ENCODE measurements at places on chromosomes 1 and 21. TPM values are rescaled to one million over a fixed set of nuclear protein-coding genes. Genes with fewer than 3 reads are reported as not detected.

PPP1R12B gene
- total RNA-seq: 30.4 TPM

SH2D2A gene
- 129 TPM for total RNA-seq

DNA sequence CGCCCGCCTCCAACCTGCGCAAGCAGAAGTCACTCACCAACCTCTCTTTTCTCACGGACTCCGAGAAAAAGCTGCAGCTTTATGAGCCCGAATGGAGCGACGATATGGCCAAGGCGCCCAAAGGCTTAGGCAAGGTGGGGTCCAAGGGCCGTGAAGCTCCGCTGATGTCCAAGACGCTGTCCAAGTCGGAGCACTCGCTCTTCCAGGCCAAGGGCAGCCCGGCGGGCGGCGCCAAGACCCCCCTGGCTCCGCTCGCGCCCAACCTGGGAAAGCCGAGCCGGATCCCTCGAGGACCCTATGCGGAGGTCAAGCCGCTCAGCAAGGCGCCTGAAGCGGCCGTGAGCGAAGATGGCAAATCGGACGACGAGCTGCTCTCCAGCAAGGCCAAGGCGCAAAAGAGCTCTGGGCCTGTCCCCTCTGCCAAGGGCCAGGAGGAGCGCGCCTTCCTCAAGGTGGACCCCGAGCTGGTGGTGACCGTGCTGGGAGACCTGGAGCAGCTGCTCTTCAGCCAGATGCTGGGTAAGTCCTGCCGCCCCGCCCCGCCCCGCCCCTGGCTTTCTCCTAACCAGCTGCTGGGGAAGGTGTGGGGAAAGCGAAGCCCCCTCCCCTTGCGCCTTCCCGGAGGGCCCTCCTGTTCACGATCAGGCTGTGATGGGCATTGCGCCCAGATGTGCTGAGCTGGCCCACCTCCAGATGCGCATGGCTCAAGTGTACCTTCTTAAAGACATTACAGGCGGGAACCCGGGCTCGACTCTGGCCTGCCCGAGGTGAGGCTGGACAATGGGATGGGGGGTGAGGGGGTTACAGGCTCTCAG is 110.2 kb downstream of the NAV1 start:
- H3K4me1 ChIP-seq: peaks cover 7% of the 10 kb centered on the region
- peak overlapping the region; percentile 49 for H3K4me3 ChIP-seq
- no peak overlapping the region for H3K27ac ChIP-seq

GNG4 gene
- not detected for total RNA-seq

GRCh38 chr1:119531606-119532323 is 24.8 kb downstream of the HSD3B1 start:
- H3K4me1 ChIP-seq: no peaks in the 10 kb centered on the region
- DNase-seq: no peak
- H3K36me3 ChIP-seq: no peaks in the 10 kb centered on the region
- no peak overlapping the region for H3K4me3 ChIP-seq

GRCh38 chr1:40939320-40940059 is 40.0 kb upstream of the CTPS1 start:
- H3K27ac ChIP-seq: no peak overlapping the region
- no peak for DNase-seq
- no peaks in the 10 kb centered on the region for H3K4me1 ChIP-seq

RCC1 gene
- total RNA-seq: 10.7 TPM

UBL4B gene
- total RNA-seq: not detected

- no peak overlapping the region for H3K27ac ChIP-seq
- no peaks in the 10 kb centered on the region for H3K4me1 ChIP-seq
- DNase-seq: no peak
Observed at GRCh38 chr1:93800856-93801255, 78.2 kb downstream of the DNTTIP2 start.

BATF3 gene
- total RNA-seq: 0.34 TPM

DNA sequence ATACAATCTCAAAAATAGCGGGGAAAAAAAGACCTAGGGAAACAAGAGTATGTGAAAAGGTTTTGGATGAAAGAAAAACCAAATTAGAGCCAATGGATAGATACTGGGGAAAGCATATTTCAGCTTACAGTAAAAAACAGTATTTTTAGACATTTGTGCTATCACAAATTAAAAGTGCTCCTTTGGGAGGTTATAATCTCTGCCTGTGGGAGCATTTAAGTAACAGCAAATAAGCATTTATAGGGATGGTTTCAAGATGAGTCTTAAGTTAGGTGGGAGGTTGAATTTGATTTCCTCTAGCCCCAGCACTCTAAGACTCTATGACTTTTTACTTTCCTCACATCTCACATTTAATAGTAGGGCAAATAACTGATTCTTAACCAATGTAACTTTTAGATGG is 79.6 kb upstream of the SLFNL1 start:
- H3K4me3 ChIP-seq: no peak overlapping the region
- no peak overlapping the region for H3K27ac ChIP-seq
- no peaks in the 10 kb centered on the region for H3K27me3 ChIP-seq
- no peak for DNase-seq
- peaks cover 5% of the 10 kb centered on the region for H3K36me3 ChIP-seq
- H3K4me1 ChIP-seq: peaks cover 6% of the 10 kb centered on the region

PLEKHA6 gene
- 0.47 TPM for total RNA-seq

HORMAD1 gene
- not detected for total RNA-seq

GRCh38 chr1:25107643-25108010 is 124.7 kb downstream of the SYF2 start:
- H3K27me3 ChIP-seq: peaks cover 11% of the 10 kb centered on the region
- peaks cover 9% of the 10 kb centered on the region for H3K4me1 ChIP-seq
- no peaks in the 10 kb centered on the region for H3K36me3 ChIP-seq

DNA sequence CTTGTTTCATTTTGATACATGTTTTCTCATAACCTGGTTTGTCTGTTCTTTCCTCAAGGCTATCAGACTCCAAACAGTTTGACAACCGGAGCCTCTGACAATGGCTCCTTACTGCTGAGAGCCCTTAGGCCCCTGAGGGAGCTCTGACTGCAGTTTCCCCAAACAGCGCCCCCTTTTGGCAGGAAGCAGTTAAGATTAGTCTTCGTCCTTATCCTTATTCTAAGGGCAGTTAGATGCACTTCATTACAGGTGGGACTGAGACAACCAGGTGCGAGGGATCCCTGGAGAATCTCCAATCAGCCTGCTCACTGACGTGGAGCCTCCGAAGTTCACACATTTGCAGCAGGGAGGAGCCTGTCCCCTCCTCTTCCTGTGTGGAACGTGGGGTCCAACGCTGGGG is 393.1 kb downstream of the BRINP3 start:
- no peaks in the 10 kb centered on the region for H3K36me3 ChIP-seq
- no peaks in the 10 kb centered on the region for H3K4me1 ChIP-seq
- no peak overlapping the region for H3K27ac ChIP-seq
- DNase-seq: no peak

DNA sequence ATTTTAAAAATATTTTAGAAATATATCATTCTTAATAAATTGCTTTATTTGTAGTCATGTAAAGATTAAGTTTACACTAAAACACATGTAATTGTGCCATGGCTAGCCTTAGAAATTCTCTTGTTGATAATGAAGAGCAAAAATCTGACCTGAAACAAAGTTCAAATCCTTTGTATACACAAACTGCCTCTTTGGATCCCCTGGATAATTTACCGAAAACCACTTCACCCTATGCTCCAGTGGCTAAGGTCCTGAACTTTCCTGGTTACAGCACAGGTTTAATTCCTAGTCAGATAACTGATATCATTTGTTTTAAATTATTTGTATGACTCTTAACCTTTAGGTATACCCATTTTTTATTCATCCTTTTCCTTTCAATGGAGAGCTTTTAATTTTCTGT is 1093.2 kb upstream of the ADGRL4 start:
- H3K27me3 ChIP-seq: no peaks in the 10 kb centered on the region
- no peak overlapping the region for H3K4me3 ChIP-seq
- DNase-seq: no peak
- no peak overlapping the region for H3K27ac ChIP-seq

SH2D1B gene
- total RNA-seq: 0.13 TPM

- peaks cover 3% of the 10 kb centered on the region for H3K27me3 ChIP-seq
- no peak overlapping the region for H3K4me3 ChIP-seq
- H3K27ac ChIP-seq: no peak overlapping the region
- no peak for DNase-seq
Observed at GRCh38 chr21:46082963-46083790, 14.7 kb upstream of the COL6A2 start.

DNA sequence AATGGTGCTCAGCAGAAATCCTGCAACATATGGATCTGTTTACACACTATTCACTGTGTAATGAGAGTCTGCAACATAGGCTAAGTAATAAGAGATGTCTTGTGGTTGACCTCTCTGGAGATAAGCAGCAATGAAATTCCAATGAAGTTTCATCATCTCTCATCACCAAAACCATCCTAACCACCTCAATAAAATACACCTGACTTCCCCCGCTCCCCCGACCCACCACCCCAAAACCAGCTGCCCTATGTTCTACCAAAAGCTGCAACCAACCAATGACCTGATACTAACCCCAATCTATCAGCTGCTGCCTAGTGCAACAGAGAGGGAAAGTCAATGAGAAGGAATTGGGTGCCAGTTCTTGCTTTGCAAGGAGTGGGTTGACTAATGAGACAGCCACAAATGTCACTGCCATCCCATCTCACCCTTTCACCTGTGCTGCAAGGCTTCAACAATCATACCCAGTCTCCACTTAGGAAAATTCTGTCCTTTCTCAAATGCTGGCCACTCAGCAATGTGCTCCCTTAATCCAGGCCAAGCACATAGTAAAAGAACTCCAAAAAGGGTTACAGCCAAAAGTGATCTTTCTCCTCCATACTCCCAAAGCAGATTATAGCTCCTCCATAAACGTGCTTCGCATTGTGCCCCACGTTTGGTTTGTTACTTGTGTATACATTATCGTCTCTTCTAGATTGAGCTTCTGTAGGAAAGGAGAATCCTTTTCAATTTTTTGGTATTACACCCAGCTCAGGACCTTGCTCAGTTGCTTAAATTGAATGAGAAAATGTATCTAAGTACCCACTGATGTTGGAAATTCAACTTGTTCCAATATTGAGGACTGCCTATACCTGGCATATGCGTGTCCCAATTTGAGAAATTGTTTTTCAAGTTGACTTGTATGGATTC is 29.0 kb downstream of the MRPL39 start:
- peak overlapping the region; percentile 2 for H3K4me3 ChIP-seq
- peak overlapping the region; percentile 95 for H3K27ac ChIP-seq
- no peaks in the 10 kb centered on the region for H3K36me3 ChIP-seq
- DNase-seq: no peak

DNA sequence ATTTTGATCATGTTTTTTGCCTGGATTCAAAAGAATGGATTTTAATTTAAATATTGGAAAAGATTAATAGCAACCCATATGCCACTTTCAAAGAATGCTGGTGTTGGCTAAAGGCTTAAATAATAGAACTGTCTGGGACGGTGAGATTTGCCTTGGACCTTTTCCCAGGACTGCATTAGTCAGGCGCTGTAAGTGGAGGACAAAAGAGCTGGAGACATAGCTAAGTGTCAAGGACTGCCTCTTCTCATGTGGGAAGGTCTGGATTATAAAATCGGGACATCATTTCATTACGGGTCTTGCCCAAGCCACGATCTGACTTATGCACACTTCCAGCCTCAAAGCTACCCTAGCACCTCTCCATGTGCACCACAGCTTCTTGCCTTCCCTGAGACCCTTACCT is 458.5 kb upstream of the DEPDC1 start:
- no peak overlapping the region for H3K27ac ChIP-seq
- DNase-seq: no peak
- no peaks in the 10 kb centered on the region for H3K27me3 ChIP-seq

DNA sequence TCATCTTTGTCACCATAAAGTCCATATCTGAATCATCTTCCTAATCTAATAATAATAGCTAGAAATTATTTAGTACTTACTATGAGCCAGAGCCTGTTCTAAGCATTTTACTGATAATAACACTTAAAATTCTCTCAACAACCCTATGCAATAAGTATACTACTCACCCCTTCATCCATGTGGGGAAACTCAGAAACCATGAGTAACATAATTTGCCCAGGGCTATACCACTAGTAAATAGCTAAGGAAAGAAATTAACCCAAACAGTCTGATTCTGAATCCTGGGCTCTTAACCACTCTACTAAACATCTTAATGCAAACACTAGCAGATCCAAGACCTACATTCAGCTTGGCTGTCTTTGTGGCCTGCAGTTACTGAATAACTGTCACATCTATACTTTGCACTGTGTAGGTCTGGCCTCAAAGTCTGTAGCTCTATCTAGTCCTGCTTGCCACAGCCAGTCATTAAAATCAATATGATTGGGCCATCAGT is 394.8 kb upstream of the ESRRG start:
- no peaks in the 10 kb centered on the region for H3K36me3 ChIP-seq
- H3K27me3 ChIP-seq: no peaks in the 10 kb centered on the region
- no peak overlapping the region for H3K4me3 ChIP-seq

DNA sequence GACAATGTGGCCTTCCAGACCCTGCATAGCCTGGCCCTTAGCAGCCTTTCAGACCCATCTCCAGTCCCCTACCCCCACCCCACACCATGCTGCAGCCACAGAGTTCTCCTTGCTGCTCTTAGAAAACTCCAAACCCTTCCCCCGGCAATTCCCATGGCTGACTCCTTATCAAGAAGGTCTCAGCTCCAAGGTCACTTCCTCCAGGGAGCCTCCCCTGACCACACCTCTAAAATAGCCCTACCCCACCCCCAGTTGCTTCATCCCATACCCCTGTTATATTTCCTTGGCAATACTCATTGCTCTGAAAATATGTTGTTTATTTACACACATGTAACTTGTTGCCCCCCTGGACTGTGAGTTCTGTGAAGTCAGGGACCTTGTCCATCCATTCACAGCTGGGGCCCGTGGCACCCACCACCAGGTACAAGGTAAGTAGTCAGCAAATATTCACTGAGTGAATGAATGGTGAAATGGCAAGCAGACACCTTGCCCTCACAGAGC is 4.3 kb upstream of the ADGRB2 start:
- H3K27ac ChIP-seq: no peak overlapping the region
- no peak overlapping the region for H3K4me3 ChIP-seq
- DNase-seq: no peak
- peaks cover 2% of the 10 kb centered on the region for H3K36me3 ChIP-seq
- peaks cover 33% of the 10 kb centered on the region for H3K4me1 ChIP-seq
- H3K27me3 ChIP-seq: peaks cover 12% of the 10 kb centered on the region

GRCh38 chr1:24584171-24584647 is 28.3 kb downstream of the NCMAP start:
- H3K4me3 ChIP-seq: no peak overlapping the region
- H3K4me1 ChIP-seq: peaks cover 6% of the 10 kb centered on the region
- peaks cover 16% of the 10 kb centered on the region for H3K27me3 ChIP-seq
- peaks cover 2% of the 10 kb centered on the region for H3K36me3 ChIP-seq
- H3K27ac ChIP-seq: peak overlapping the region; percentile 24

DNA sequence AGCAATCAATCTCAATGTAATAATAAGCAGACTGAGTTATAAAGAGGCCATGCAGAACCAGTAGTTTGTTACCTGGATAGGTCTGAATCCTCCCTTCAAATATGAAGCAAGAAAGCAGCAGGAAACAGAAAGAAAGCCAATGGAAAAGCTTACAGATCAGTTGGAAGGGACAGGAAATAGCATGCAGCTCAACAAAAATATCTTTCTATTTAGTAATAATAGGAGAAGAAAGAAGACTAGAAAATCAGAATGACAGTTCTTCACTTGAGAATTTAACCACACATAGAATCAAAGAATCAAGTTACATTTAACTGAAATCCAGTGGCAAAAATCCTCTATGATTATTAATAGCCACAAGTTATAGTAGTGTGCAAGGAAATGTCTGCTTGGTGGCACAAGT is 194.4 kb downstream of the EIF4G3 start:
- H3K36me3 ChIP-seq: peaks cover 2% of the 10 kb centered on the region
- peaks cover 7% of the 10 kb centered on the region for H3K4me1 ChIP-seq
- no peaks in the 10 kb centered on the region for H3K27me3 ChIP-seq

TDRD5 gene
- total RNA-seq: not detected
